ENCODE measurements at places on chromosomes 6 and 20.

GRCh38 chr6:144353871-144354314, 68.8 kb downstream of the UTRN start:
- no peak for DNase-seq

DNA sequence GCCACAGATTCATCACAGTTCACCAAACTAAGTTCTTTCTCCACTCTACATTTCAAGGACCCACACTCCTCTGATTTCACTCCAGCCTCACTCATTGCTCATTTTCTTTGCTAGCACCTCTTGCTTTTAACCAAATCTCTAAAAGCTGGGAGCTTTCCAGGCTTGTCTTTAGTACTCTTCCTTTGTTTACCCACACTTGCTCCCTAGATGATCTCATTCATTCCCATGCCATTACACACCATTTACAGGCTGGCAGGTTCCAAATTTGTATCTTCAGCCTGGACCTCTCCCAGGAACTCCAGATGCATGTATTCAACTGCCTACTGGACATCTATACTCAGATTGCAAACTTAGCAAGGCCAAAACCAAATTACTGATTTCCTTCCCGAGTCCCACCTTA, 5.3 kb upstream of the GUCA1B start:
- no peak for DNase-seq

GRCh38 chr6:134740473-134741199, 209.3 kb downstream of the ALDH8A1 start:
- no peak for DNase-seq

DNA sequence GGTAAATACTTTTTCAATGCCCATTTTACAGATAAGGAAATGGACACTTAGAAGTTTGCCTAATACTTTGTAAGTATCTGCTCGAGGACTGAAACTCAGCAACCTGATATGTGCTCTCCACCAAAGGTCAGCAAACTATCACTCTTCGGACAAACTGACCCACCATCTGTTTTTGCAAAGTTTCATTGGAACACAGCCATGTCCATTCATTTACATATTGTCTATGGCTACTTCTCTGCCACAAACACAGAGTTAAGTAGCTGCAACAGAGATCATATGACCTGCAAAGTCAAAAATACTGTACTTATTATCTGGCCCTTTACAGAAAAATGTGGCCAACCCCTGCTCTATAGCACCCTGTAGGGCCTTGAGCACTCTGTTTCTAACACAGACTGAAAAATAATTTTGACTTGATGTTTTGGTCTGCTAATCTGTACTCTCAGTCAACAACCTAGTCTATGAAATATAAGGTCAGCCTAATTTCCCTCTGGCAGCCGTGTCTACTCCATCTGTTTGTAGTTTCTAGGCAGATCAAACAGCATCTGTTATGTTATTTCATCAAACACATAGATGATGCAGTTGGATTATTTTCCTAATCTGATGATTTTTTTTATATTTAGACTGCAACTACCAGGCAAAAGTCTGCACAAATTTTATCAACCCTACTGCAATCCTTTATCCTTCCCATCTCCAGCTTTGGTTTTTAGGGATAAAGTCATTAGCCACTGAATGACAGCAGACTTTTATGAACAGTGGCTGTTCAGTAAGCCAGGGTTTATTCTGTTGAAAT, 41.4 kb upstream of the BEND6 start:
- DNase-seq: no peak

GRCh38 chr20:46605181-46605580, 46.1 kb downstream of the SLC13A3 start:
- no peak for DNase-seq

GRCh38 chr6:15574486-15574885, 88.3 kb downstream of the DTNBP1 start:
- no peak for DNase-seq

GRCh38 chr6:30480536-30481156, 8.7 kb upstream of the HLA-E start:
- no peak for DNase-seq

DNA sequence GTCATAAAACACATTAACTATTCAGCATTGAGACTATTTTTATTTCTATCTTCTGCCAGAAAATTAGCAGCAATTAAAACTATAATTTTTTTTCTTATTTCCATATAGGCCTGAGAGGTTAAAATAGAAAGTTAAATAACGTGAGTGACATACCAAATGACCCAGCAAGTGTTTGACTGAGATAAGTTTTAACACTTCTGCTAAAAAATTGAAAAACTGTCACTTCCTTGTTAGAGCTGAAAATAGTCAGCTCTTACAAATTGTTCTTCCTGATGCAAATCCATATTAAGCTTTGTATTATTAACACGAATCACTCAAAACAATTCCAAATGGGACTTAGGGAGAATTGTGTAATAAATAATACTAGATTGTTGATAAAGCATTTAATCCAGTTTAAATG, 26.5 kb upstream of the STX11 start:
- DNase-seq: no peak

All from stimulated activated CD4-positive, alpha-beta T cell treated with anti-CD3 and anti-CD28 coated beads, Interleukin-1b, Interleukin-23, amount 100 ng/mL, for 24 hours (primary cell).